ENCODE measurements at places on chromosomes 1 and 21. TPM values are rescaled to one million over a fixed set of nuclear protein-coding genes. Genes with fewer than 3 reads are reported as not detected.

LCE1B gene
- not detected for total RNA-seq

S100A7 gene
- total RNA-seq, result 10.2 TPM

LAMB3 gene
- 17.0 TPM for total RNA-seq

OR2L13 gene
- total RNA-seq, result not detected

SH2D1B gene
- total RNA-seq, result not detected

OR6K3 gene
- not detected for total RNA-seq

IGSF5 gene
- total RNA-seq, result 1.5 TPM

MROH9 gene
- not detected for total RNA-seq

LRRC8D gene
- 31.1 TPM for total RNA-seq

KRTAP13-2 gene
- not detected for total RNA-seq

S100A14 gene
- 266 TPM for total RNA-seq

DIP2A gene
- total RNA-seq, result 49.4 TPM

NTNG1 gene
- total RNA-seq, result 8.0 TPM

CD1D gene
- 0.24 TPM for total RNA-seq

ATP1B1 gene
- 306 TPM for total RNA-seq

PBXIP1 gene
- 65.8 TPM for total RNA-seq

FAM72D gene
- 3.4 TPM for total RNA-seq

PRR9 gene
- not detected for total RNA-seq

C1orf87 gene
- not detected for total RNA-seq

Data from type B pancreatic cell (in vitro differentiated cells).